Esophagus squamous epithelium (tissue), 5 donors: ENCODE measurements at places on chromosomes 12 and 14.

- no peaks in the 10 kb centered on the region for H3K27me3 ChIP-seq
- H3K4me3 ChIP-seq = no peak overlapping the region
- no peaks in the 10 kb centered on the region for H3K36me3 ChIP-seq
- no peak overlapping the region for H3K27ac ChIP-seq
Measured at GRCh38 chr12:52913431-52913821, 8.6 kb upstream of the KRT8 start.

- H3K27me3 ChIP-seq = no peaks in the 10 kb centered on the region
- no peak for DNase-seq
- no peak overlapping the region for H3K27ac ChIP-seq
- H3K4me3 ChIP-seq = no peak overlapping the region
Measured at GRCh38 chr12:40154381-40154780, 48.5 kb upstream of the SLC2A13 start.

DNA sequence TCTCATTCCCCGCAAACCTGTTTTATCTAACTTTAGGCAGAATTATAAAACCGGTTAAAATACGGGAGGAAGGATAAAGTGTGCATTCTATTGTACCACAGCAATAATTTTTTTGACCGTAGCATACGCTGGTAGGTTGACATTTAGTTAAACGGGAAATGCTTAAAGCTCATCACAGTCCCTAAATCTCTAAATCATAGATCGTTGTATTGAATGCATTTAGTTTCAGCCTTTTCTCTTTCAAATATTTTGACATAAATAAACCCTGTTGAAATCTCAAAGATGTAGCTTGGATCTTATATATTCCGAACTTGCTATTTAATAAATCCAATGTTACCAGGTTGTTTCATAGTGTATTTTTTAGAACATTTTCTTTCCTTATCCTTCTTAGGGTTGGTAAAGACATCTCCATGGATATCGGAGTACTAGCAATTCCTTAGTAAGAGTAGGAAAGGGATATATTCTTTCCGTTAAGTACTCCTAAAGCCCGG lies 798 bp downstream of the CLEC2B start:
- peak overlapping the region; percentile 70 for H3K4me3 ChIP-seq
- H3K36me3 ChIP-seq = no peaks in the 10 kb centered on the region
- H3K27ac ChIP-seq = peak overlapping the region; percentile 92
- no peak for DNase-seq
- H3K4me1 ChIP-seq = peaks cover 41% of the 10 kb centered on the region

DNA sequence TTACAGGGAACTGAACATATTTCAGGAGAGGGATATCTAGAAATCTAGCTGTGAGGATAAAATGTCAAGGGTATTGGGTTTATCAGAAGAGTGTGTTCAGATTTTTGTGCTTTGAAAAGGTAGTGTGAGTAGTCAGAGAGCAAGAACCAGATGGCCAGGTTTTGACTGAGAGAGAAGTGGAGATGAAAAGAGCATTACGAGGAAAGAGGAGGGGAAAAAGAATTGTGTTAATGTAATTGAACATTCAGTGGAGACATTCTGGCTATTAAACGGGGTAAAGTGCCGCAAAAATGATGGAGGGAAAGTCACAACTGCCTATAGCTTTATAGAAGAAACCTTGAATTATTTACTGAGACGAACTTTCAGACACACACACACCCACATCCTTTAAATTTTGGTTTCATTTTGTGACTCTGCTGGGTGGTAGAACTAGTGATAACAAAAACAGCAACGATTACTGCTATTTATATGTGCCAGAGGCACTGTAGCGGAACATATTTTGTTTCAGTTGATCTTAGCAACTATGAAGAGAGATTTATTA lies 213.6 kb downstream of the ERC1 start:
- no peaks in the 10 kb centered on the region for H3K27me3 ChIP-seq
- no peaks in the 10 kb centered on the region for H3K36me3 ChIP-seq
- peak overlapping the region; percentile 74 for H3K27ac ChIP-seq

DNA sequence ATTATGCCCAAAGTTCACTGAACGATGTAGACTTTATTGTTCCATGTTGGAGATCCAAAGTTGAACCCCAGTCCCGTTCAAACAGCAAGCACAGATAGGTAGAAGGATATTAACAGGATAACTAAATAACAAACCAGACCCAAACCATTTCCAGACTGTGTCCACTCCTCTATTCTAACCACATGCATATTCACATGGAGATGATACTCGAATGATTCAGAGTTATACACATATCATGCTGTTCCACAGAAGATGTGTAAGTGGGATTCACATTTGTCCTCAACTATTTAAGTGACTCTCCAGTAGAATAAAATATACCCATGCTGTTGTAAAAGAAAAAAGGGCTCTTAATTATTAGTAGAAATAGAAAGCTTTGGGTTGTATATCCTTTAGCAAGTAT lies 185.9 kb downstream of the ITPR2 start:
- no peaks in the 10 kb centered on the region for H3K4me1 ChIP-seq
- no peaks in the 10 kb centered on the region for H3K36me3 ChIP-seq
- no peaks in the 10 kb centered on the region for H3K27me3 ChIP-seq

DNA sequence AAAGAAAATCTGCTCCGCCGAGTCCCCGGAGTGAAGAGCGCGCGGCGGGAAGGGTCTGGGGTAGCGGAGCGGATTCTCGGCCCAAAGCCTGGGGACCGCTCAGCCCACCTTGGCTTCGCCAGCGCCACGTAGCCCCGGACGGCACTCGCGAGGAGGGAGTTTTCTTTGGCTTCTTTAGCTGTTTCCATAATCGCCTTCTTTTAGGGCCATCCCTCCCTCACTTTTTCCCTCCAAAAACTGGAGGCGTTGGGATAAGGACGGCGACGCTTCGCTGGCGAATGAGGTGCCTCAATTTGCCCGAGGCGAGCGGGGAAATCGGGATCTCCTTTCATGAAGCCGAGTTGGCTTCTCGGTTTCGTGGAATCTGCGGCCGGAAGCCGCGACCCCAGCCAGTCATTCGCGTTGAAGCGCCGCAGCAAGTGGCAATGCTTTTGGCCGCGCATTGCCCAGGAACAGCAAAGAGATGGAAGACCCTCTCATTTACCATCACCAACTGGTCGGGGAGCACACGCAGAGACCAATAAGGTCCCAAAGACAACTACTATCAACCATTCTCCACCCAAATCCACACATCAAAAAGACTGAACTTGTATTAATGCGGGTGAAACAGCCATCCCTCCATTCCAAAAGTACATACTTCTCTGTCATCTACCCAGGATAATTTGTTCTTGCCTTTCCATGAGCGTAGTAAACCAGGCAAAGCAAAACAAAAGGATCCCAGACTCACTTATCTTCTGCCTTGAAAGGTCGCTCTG lies 8.4 kb upstream of the SIX1 start:
- no peaks in the 10 kb centered on the region for H3K36me3 ChIP-seq
- no peak for DNase-seq
- peaks cover 18% of the 10 kb centered on the region for H3K4me1 ChIP-seq

DNA sequence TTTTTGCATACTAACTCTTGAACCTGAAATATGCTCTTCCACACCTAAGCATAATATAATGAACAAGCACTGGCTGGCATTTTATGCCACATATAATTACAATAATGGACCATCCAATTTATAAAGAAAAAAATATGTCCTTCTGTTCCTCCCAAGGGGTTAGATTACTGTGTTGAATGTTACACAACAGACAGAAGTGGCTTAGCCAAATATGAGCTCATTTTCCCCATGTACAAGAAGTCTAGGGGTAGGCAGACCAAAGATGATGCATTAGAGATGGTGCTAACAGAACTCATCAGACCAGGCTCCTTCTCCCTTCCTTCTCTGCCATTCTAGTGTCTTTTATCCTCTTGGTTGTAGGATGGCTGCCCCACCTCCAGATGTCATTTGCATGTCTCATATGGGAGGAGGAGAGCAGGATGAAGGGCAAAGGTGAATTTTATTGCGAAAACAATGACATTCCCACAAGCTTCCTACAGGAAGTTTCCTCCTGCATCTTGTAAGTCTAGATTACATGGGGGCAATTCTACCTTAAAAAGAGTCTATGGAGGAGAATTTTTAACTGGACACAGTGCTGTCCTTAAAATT lies 43.9 kb upstream of the SLC2A13 start:
- no peak overlapping the region for H3K27ac ChIP-seq
- no peaks in the 10 kb centered on the region for H3K4me1 ChIP-seq
- no peaks in the 10 kb centered on the region for H3K36me3 ChIP-seq
- H3K27me3 ChIP-seq = no peaks in the 10 kb centered on the region
- no peak overlapping the region for H3K4me3 ChIP-seq
